Endodermal cell (in vitro differentiated cells): ENCODE measurements at places on chromosomes 11 and 22. TPM values are rescaled to one million over a fixed set of nuclear protein-coding genes. Genes with fewer than 3 reads are reported as not detected.

- H3K27me3 ChIP-seq, result no peaks in the 10 kb centered on the region
- H3K4me1 ChIP-seq, result peaks cover 4% of the 10 kb centered on the region
- H3K36me3 ChIP-seq, result no peaks in the 10 kb centered on the region
These were observed 9.1 kb upstream of the SREBF2 start for GRCh38 chr22:41823797-41824196.

GRCh38 chr11:33057284-33057683, 17.9 kb downstream of the TCP11L1 start:
- peaks cover 11% of the 10 kb centered on the region for H3K4me1 ChIP-seq
- H3K27me3 ChIP-seq, result no peaks in the 10 kb centered on the region
- H3K36me3 ChIP-seq, result peaks cover 60% of the 10 kb centered on the region
- no peak overlapping the region for H3K27ac ChIP-seq
- H3K4me3 ChIP-seq, result no peak overlapping the region
- no peak for DNase-seq

DNA sequence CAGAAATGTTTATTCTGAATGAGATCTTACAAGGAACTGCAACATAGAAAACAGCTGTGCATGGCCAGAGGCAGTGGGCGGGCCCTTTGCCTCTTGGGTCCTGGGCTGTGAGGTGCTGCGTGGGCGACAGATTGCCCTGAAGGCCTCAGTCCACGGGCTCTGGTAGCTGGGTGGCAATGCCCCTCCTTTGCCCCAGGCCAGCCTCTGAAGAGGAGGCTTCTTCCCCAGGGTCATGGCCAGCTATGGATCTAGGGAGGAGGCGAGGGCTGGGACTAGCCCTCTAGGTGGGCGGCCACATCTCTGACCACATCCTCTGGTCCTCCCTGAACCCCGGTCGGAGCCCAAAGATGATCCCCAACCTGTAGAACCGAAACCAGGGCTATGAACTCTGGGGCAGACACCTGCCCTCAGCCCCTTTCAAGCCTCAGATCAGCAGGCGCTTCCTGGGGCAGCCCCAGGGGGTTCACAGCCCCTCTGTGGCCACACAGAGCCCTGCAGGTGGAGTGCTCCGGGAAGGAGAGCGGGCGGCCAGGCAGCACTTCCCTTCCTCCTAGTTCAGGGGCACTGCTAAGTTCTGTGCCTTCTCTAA, 6.6 kb upstream of the CDC42BPG start:
- H3K36me3 ChIP-seq, result peaks cover 12% of the 10 kb centered on the region
- H3K4me1 ChIP-seq, result no peaks in the 10 kb centered on the region
- H3K27ac ChIP-seq, result peak overlapping the region; percentile 24
- H3K4me3 ChIP-seq, result no peak overlapping the region

GRCh38 chr11:100353083-100353482, 334.0 kb upstream of the ARHGAP42 start:
- H3K27me3 ChIP-seq, result peaks cover 95% of the 10 kb centered on the region
- no peak overlapping the region for H3K4me3 ChIP-seq
- H3K27ac ChIP-seq, result no peak overlapping the region
- H3K4me1 ChIP-seq, result no peaks in the 10 kb centered on the region

DNA sequence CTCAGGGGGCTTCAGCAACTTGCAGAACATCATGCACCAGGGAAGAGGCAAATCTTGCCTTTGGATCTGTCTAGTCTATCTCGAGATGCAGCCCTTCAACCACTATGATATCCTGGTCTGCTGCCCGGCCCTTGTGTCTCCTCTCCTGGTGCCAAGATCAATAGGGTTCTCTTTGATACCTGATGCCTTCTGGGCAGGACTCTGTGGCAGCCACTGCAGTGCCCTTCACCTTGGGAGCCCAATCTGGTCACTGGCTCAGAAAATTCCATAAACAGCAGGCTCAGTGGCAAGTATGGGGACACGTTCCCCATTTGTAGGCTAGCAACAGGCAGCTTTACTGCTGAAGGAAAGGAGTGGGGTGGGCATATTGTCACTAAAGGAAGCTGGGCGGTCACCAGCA, 23.4 kb downstream of the SYN3 start:
- H3K4me1 ChIP-seq, result no peaks in the 10 kb centered on the region
- no peaks in the 10 kb centered on the region for H3K36me3 ChIP-seq
- H3K27me3 ChIP-seq, result no peaks in the 10 kb centered on the region
- DNase-seq, result peak; percentile 46
- no peak overlapping the region for H3K27ac ChIP-seq

DNA sequence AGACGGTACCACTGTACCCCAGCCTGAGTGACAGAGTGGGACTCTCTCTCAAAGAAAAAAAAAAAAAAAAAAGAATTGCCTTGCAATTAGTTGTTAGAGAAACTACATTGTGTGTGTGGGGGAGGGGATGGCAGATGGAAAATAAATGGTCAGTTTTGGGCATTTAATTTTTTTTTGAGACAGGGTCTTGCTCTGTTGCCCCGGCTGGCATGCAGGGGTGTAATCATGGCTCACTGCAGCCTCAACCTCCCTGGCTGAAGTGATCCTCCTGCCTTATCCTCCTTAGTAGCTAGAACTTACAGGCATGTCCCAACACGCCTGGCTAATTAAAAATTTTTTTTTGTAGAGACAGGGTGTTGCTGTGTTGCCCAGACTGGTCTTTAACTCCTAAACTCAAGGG, 36.4 kb downstream of the WEE1 start:
- DNase-seq, result peak; percentile 16
- no peaks in the 10 kb centered on the region for H3K36me3 ChIP-seq
- no peaks in the 10 kb centered on the region for H3K27me3 ChIP-seq

The P2RX3 gene
- total RNA-seq, result not detected in 2 replicates

The MOGAT2 gene
- not detected in 2 replicates for total RNA-seq
